Activated CD8-positive, alpha-beta memory T cell treated with anti-CD3 and anti-CD28 coated beads, Interleukin-2, amount 10 ng/mL, durations not matched to agents 7 days and 5 days (primary cell): ENCODE measurements at places on chromosomes 1 and 21. TPM values are rescaled to one million over a fixed set of nuclear protein-coding genes. Genes with fewer than 3 reads are reported as not detected.

DNA sequence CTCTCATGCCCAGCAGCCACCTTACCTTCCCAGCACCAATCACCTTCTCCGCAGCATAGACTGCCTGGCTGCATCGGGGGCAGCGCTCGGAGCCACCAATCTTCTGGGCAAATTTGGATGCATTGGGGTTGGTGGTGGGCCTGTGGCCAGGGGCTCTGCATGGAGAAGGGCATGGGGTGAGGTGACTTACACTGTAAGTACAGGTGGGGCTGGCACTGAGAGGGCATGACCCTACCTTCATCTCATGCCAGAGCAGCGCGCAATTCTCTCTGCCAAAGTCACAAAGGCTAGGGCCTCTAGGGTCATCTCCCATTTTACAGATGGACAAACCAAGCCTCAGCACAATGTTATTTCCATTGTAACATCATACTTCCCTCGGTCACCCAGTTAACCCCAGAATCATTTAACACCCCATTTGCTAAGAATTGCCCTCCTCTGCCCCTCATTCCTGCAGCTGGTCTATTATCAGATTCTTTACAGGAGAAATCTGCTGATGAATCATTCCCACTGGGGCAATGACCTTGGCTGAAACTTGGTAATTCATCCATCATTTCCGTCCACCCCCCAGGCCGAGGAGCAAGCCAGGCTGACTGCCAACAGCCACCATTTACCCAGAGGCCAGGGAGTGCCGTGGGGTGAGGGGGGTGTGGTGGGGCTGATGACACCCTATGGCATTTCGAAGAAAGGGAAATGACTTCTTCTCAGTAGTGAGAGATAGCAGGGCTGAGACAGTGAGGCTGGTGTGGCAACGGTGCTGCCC lies 17.9 kb downstream of the CSRP1 start:
- no peak for DNase-seq
- H3K4me3 ChIP-seq, result no peak overlapping the region
- peaks cover 16% of the 10 kb centered on the region for H3K4me1 ChIP-seq
- H3K36me3 ChIP-seq, result peaks cover 27% of the 10 kb centered on the region
- no peaks in the 10 kb centered on the region for H3K27me3 ChIP-seq

DNA sequence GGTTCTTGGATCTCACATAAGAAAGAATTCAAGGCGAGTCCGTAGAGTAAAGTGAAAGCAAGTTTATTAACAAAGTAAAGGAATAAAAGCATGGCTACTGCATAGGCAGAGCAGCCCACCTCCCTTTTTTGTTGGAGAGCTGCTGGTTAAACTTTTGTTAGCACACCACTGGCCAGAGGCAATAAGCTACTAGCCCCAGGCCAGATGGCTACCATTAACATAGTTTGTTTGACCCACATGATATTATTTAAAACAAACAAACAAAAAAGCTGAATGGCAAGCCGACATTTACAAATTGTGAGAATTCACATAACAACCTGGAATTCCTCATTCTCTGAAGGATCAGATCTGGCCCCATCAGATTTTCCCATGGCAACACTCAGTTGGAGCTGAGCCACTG lies 19.1 kb upstream of the PAXBP1 start:
- no peak overlapping the region for H3K27ac ChIP-seq
- no peaks in the 10 kb centered on the region for H3K4me1 ChIP-seq
- H3K36me3 ChIP-seq, result peaks cover 6% of the 10 kb centered on the region
- no peak for DNase-seq
- no peaks in the 10 kb centered on the region for H3K27me3 ChIP-seq

CELA2A gene
- not detected for total RNA-seq

OPRD1 gene
- total RNA-seq, result not detected

DNA sequence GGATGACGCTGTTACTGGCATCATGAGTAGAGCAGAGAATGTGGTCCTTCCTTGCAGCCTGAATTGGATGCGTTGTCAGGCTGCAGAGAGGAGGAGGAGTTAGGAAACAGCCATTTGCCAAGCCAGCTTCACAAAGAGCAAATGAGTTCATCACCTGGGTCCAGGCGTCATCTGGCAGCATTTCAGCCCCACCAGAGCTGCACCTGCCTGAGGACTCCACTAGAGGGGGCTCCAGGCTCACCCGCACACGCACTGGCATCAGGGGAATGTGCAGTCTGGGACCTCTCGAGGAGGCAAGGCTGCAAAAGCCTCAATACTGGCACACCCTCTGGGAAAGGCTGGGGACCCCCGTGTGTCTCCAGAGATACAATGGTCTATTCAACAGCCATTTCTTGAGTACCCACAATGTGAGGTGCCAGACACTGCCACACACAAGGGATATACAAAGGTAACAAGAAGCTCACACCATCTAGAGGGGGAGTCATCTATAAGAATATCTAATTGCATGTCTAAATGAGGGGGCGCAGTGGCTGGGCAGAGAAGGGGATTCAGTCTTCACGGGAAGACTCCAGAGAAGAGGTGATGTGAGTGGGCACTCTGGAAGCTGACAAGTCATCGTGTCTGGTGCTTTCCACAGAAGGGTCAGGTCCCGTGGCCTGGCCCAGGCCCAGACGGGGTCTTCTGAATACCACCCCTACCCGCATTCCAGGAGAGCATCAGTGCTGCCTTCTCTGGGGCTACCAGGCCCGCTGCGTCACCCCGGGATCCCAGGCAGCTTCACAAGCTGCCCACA lies 53.5 kb upstream of the CNTN2 start:
- no peaks in the 10 kb centered on the region for H3K36me3 ChIP-seq
- H3K4me1 ChIP-seq, result peaks cover 12% of the 10 kb centered on the region
- H3K27ac ChIP-seq, result no peak overlapping the region
- H3K4me3 ChIP-seq, result no peak overlapping the region
- peak; percentile 70 for DNase-seq

DNA sequence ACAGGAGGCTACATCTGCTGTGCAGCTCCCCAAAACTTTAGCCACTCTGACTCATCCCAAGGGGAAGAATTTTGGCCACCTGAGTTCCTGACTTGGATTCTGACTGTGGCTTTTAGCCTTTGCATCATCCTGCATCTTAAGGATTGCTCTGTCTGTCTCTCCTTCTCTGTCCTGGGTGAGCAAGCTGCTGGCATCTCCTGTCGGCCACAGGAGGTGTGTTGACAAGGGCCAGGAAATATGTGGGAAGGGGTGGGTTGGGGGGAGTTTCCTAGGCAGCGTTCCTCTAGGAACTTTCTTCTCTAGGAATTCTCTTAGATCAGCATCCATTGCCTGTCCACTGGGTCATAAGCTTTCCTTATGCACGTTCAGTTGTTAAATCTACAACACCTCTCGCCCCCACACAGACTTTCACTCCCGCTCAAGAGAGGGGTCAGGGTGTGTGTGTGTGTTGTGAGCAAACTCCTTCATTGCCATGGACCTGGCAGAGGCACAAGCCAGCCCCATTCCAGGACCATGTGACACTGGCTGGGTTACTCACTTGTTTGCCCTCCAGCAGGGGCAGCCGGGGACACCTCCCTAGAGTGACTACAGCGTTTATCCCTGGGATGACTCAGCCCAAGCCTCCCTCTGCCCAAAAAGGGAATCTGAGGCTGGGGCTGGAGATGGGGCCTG lies 145.0 kb upstream of the DUSP10 start:
- no peaks in the 10 kb centered on the region for H3K36me3 ChIP-seq
- H3K27ac ChIP-seq, result no peak overlapping the region

FAAH gene
- total RNA-seq, result 3.1 TPM

DNA sequence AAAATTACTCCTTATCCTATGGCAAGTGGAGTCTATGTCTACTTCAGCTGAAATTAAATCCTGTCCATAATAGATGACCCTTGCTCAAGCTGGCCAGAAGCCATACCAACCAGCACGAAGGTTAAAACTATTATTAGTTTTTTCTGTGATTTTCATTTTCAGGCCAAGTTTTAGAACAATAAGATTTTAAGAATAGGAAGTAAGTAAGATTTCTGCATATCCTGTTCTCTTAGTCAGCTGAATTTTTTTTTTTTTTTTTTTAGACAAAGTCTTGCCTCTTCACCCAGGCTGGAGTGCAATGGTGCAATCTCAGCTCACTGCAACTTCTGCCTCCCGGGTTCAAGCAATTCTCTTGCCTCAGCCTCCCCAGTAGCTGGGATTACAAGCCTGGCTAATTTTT lies 6.1 kb upstream of the RBP7 start:
- H3K4me1 ChIP-seq, result no peaks in the 10 kb centered on the region
- no peaks in the 10 kb centered on the region for H3K36me3 ChIP-seq
- no peak for DNase-seq
- no peak overlapping the region for H3K27ac ChIP-seq
- H3K27me3 ChIP-seq, result peaks cover 11% of the 10 kb centered on the region
- no peak overlapping the region for H3K4me3 ChIP-seq

DNA sequence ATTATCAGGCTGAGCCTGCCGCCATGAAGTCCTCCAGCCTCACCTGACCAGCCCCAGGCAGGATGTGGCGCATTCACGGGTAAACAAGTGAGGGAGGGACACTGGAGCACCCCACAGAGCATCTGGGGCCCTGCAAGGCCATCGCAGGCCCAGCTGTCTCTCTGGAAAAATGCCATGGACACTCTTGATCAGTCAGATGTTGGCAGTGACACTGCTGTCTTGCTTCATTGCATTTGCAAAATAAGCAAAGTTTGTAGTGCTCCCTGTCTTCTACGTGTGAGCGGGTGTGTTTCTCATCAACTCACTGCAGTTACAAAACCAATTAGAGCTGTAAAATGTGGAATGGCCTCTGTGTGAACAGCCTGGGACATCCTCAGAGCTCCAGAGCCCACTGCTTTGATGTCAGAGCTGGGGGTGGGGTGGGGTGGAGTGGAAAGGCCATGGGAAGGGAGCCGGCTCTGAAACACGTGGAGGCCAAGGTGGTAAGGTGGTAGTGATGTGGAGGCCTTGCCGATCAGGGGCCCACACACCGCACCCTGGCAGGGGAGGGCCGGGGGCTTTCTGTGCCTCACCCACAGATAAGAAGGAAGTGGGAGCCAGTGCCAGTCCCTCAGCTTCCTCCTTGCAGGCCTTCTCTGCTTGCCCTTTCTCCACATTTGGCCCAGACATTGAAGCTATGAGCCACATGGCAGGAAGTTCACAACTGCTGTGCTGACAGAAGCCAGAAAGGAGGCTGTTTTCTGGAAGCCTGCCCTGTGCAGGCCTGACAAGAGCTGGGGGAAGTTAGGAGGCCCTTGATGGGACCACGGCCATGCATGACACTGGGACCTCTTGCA lies 254.9 kb downstream of the RHOU start:
- no peak overlapping the region for H3K4me3 ChIP-seq
- no peak for DNase-seq
- no peak overlapping the region for H3K27ac ChIP-seq
- H3K4me1 ChIP-seq, result peaks cover 3% of the 10 kb centered on the region
- H3K36me3 ChIP-seq, result no peaks in the 10 kb centered on the region

GRCh38 chr1:100396651-100397050 lies 44.3 kb downstream of the CDC14A start:
- H3K4me3 ChIP-seq, result no peak overlapping the region
- peak; percentile 51 for DNase-seq
- peaks cover 85% of the 10 kb centered on the region for H3K4me1 ChIP-seq
- peaks cover 54% of the 10 kb centered on the region for H3K36me3 ChIP-seq
- no peaks in the 10 kb centered on the region for H3K27me3 ChIP-seq

DNA sequence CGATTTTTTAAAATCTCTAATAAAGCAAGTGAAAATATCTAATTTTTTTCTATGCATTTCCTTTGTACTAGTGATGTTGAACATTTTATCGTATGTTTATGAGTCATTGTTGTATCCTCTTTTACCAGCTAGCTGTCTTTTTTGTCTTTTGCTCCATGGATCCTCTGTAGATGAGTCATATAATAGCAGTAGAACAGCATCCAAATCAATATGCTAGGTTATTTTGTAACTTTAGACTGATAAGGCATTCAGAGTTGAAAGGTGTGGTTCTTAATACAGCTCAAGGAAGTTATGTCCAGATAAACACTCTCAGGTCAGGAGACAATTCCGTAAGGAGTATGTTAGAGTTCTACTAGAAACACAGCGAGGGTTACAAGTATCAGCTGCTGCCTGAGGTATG lies 31.9 kb downstream of the MAP10 start:
- no peak for DNase-seq
- peaks cover 24% of the 10 kb centered on the region for H3K27me3 ChIP-seq
- H3K4me3 ChIP-seq, result no peak overlapping the region
- peaks cover 1% of the 10 kb centered on the region for H3K36me3 ChIP-seq
- no peak overlapping the region for H3K27ac ChIP-seq

- no peak for DNase-seq
- no peak overlapping the region for H3K27ac ChIP-seq
- no peak overlapping the region for H3K4me3 ChIP-seq
- H3K36me3 ChIP-seq, result peaks cover 4% of the 10 kb centered on the region
Observed at GRCh38 chr21:31636874-31637273, 22.6 kb upstream of the SOD1 start.

- H3K4me3 ChIP-seq, result no peak overlapping the region
- no peak for DNase-seq
- no peaks in the 10 kb centered on the region for H3K36me3 ChIP-seq
- no peaks in the 10 kb centered on the region for H3K4me1 ChIP-seq
- no peaks in the 10 kb centered on the region for H3K27me3 ChIP-seq
Observed at GRCh38 chr1:10651793-10652192, 144.7 kb downstream of the CASZ1 start.

FDPS gene
- 406 TPM for total RNA-seq

DNA sequence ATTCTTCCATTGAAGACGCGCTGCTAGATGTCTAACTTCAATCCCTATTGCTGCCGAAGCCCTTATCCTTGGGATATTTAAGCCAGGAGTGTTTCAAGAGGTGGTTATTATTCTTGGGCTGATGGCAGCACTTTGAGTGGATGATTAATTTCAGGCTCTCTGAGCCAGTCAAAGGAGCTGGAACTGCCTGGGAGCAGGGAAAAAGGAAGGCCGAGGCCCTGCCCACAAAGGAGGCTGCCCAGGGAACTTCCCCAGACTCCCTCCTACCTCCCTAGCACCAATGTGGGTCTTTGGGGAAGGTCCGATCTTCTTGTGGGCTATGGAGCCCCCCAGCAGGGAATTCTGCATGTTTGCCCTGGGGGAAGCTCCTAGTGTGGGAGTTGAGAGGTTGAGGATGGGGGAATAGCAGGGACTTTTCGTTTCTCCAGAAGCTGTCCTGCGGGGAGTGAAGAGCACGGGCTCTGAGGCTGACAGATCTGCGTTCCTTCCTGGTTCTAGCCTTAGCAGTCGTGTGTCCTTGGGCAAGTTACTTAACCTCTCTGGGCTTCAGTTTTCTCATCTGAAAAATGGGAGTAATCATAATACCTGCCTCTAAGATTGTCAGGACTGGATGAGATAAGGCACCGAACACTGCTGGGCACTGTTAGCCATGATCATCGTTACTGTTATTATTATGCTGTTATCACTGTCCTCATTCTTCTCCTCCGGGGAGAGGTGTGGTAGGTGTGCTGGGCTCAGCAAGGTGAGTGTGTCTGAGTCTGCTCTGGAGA lies 6.3 kb downstream of the KCNQ4 start:
- no peak for DNase-seq
- H3K4me1 ChIP-seq, result no peaks in the 10 kb centered on the region
- no peak overlapping the region for H3K27ac ChIP-seq

ACAP3 gene
- total RNA-seq, result 99.9 TPM

- no peaks in the 10 kb centered on the region for H3K4me1 ChIP-seq
- no peak overlapping the region for H3K27ac ChIP-seq
- no peak for DNase-seq
- H3K4me3 ChIP-seq, result no peak overlapping the region
- peaks cover 6% of the 10 kb centered on the region for H3K27me3 ChIP-seq
- no peaks in the 10 kb centered on the region for H3K36me3 ChIP-seq
Observed at GRCh38 chr1:179702946-179703539, 40.0 kb upstream of the FAM163A start.

- peak overlapping the region; percentile 1 for H3K4me3 ChIP-seq
- peaks cover 31% of the 10 kb centered on the region for H3K4me1 ChIP-seq
- H3K27me3 ChIP-seq, result peaks cover 33% of the 10 kb centered on the region
Observed at GRCh38 chr1:112718691-112719418, 3.7 kb upstream of the PPM1J start.
